ENCODE measurements at places on chromosomes 6 and 20.

- no peak for DNase-seq
These were observed 257.8 kb downstream of the CDC5L start for GRCh38 chr6:44645276-44645675.

GRCh38 chr6:20837189-20837588, 302.9 kb downstream of the CDKAL1 start:
- DNase-seq = no peak

GRCh38 chr20:57781901-57782300, 72.1 kb upstream of the PMEPA1 start:
- no peak for DNase-seq

- DNase-seq = no peak
These were observed 9.3 kb downstream of the COX7A2 start for GRCh38 chr6:75234126-75234865.

GRCh38 chr6:29726001-29726400, 2.8 kb downstream of the HLA-F start:
- no peak for DNase-seq

GRCh38 chr6:29675561-29675960, 5.4 kb downstream of the ZFP57 start:
- DNase-seq = no peak

DNA sequence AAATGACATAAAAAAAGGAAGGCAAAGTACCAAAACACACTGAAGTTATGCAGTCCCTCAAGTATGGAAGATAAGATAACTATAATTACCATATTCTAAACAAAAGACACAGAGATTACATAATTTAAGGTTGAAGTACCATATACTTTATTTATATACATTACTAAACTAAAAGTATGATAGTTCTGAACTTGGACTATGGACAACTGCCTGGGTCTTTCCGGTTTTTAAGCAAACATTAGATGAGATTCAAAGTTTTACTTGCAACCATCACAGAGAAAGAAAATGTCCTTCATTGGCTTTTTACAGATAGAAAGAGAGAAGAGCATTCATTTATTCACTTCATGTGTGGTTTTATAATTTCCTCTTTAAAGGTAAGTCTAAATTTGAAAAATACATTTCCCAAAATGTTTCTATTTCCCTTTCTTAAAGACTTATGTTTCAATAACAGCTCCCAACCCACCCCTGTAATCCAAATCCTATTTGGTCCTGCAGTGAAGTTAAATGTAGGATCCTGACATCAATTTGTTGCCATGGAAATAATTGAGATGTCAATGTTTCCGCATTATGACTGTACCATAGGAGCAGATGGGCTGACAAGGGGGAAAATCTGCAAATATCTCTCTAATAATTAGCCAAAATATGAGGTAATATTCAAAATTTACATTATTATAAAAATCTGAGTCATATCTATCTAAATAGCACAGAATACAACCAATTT, 63.7 kb downstream of the PTPRK start:
- no peak for DNase-seq

DNA sequence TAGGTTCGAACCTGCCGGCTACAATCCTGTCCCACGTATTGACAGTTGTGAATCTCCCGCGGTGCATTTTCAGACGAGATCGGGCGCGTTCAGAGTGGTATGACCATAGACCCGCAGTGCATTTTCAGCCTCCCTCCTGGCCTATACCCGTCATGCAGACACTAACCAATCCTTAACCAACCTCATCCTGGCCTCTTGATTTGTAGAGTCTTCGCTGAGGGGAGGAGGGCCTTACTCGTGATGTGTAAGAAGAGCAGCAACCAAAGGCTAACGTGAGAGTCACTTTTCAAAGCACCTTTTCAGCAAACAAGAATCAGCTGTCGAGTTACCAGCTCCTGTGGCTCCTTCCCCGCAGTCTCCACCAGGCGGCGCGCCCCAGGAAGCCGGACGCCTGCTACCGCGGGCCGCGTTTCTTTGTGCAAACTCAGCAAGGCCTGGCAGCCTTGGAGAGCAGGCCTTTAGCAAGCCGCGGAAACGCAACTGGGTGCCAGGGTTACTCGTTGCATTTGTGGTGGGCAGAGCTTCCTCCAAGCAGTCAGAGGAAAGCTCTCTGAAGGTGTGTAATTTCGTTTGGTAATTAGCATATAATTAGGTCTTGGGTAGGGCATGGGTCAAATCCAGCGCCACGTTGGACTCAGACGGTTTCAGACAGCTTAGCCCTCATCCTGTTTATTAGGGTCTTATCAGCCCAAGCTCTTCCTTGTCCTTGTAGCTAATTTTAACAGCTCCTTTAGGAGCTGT, 139.8 kb downstream of the OR2B2 start:
- peak; percentile 98 for DNase-seq

GRCh38 chr6:37877373-37878149, 58.0 kb downstream of the ZFAND3 start:
- DNase-seq = no peak

GRCh38 chr20:58623579-58624473, 27.3 kb upstream of the STX16 start:
- DNase-seq = no peak

GRCh38 chr20:10225439-10226060, 6.9 kb downstream of the SNAP25 start:
- DNase-seq = no peak

GRCh38 chr6:20575704-20576451, 41.6 kb downstream of the CDKAL1 start:
- DNase-seq = no peak

- no peak for DNase-seq
These were observed 23.2 kb upstream of the FOXP4 start for GRCh38 chr6:41522780-41523548.

- DNase-seq = no peak
These were observed 175.9 kb downstream of the ARID1B start for GRCh38 chr6:156953127-156953478.

GRCh38 chr6:48817333-48818051, 645.6 kb downstream of the MMUT start:
- no peak for DNase-seq

GRCh38 chr6:121338956-121339355, 4.7 kb upstream of the TBC1D32 start:
- no peak for DNase-seq

DNA sequence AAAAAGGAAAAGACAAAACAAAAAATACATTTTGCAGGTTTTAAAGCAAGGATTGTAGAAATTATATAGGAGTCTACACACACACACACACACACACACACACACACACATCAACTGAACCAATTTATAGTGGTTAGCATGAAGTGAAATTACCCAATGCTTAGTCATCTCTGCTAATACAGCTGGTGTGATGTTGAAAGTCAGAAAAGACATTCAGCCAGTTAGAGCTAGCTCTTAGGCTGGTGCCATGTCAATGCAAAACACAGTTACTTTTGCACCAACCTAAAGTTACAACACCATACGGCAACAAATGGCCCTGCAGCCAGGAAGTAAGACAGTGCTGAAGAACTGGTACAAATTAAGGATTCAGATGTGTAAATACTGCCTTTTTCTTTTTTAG, 15.2 kb downstream of the FAM210B start:
- no peak for DNase-seq

GRCh38 chr6:89297695-89298351, 17.3 kb downstream of the GABRR2 start:
- peak; percentile 90 for DNase-seq

DNA sequence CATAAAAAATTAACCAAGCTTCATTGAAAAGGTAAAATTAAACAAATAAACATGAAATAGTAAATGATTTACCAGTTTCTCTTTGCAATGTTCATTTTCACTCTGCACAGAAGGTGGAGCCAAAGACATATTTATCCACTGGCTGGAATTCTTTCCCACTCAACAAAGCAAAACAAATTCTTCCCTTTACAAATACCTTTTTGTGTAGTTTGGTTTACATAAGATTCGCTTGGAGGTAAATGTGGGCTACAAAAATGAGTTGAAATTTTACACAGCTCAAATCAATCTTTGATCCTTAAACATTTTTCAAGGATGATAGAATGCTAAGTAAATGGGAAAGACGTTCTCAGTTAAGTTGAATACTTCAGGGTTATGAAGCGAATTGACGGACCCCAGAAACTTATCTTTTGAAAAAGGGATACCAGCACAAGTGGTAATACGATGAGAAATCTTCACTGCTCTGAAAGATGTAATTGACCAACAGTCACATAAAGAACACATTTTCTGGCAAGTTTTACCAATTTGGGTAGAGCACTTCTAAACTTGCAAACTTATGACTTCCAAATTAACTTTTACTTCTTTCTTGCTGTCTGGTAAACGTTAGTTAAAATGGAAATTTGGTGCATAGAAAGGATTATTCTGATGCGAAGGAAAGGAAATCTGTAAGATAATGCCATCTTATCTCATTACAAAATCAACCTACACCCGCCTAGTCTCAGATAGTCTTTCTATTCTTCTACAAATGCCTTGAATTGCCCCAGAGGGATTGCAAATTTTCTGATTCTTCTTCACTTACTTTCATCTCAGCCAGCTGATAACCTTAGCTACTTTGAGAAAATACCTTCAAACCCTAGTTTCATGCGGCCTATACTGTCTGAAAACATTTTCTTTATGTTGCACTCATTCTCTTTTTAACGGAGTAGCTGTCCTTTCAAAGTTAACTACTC, 4.7 kb upstream of the GJA1 start:
- no peak for DNase-seq

- peak; percentile 67 for DNase-seq
These were observed 57.4 kb downstream of the ARHGAP40 start for GRCh38 chr20:38658879-38659596.

- DNase-seq = peak; percentile 82
These were observed 35.3 kb upstream of the PTGIS start for GRCh38 chr20:49603209-49603627.

GRCh38 chr6:108748055-108748454, 100.2 kb upstream of the ARMC2 start:
- no peak for DNase-seq

GRCh38 chr20:46709459-46710152, at the start of gene SLC2A10:
SLC2A10 (plus strand) TSS chr20:46709649; CDS start chr20:46709737, 88 bp downstream.
- DNase-seq = no peak

DNA sequence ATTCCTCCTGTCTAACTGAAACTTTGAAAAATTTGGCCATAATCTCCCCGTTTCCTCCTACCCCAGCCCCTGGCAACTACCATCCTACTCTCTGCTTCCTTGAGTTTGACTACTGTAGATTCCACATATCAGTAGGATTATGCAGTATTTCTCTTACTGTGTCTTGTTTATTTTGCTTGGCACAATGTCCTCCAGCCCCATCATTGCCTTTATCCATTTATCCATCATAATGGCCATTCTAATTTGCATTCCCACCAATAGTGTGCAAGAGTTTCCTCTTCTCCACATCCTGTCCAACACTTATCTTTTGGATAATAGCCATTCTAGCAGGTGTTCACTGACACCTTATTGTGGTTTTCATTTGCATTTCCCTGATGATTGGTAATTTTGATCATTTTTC, 202.3 kb downstream of the THBS2 start:
- no peak for DNase-seq

GRCh38 chr20:35085477-35086225, 7.0 kb downstream of the TRPC4AP start:
- DNase-seq = no peak

- no peak for DNase-seq
These were observed 88.2 kb downstream of the TOX2 start for GRCh38 chr20:44002861-44003260.

DNA sequence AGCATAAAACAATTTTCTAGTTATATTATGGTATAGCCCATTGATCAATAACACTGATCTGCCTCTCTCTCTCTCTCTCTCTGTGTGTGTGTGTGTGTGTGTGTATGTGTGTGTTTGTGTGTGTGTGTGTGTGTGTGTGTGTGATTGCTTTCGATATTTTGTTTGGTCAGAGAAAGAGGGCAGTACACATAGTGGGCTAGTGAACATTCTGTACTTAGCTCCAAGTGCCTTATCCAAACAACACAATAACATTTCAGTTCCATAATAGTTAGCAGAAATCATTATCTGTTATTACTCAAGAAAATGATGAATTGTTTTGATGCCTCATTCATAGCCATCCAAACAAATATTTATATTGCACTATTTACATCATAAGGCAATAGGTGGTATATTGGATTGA, 979.1 kb upstream of the CITED2 start:
- no peak for DNase-seq

GRCh38 chr20:60690771-60691170, 561.3 kb upstream of the CDH4 start:
- DNase-seq = no peak

- no peak for DNase-seq
These were observed 174.7 kb upstream of the PROKR2 start for GRCh38 chr20:5491455-5491854.

GRCh38 chr6:85421972-85422371, 27.9 kb upstream of the NT5E start:
- DNase-seq = no peak

DNA sequence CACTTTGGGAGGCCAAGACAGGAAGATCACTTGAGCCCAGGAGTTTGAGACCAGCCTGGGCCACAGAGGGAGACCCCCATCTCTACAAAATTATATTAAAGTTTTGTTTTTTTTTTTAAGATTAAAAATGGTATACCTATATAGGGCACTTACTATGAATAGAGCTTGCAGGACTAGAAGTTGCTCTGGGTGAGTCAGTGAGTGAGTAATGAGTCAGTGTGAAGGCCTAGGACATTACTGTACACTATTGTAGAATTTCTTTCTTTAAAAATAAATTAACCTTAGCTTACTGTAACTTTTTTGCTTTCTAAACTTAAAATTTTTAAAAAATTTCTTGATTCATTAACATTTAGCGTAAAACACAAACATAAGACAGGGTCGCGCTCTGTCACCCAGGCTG, 29.7 kb downstream of the STK35 start:
- DNase-seq = no peak

- no peak for DNase-seq
These were observed 61.8 kb downstream of the FAM229B start for GRCh38 chr6:112149236-112149635.

DNA sequence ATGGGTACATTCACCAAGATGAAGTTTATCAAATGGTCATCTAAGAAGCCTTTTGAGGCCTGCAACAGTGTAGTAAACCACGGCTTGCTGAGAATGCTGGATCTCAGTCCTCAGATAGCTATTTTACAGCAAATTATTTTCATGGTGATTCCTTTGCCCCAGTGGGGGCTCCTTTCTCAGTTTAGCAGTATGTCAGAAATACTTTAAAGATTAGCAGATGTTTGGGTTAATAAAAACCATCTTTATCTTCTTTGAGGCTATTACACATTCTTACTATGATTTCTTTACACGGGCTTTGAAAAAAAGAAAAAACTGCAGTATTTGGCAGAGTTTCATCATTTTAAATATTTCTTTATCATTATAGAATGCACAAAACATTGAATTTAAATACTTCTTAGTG, 10.7 kb downstream of the MYLIP start:
- no peak for DNase-seq

DNA sequence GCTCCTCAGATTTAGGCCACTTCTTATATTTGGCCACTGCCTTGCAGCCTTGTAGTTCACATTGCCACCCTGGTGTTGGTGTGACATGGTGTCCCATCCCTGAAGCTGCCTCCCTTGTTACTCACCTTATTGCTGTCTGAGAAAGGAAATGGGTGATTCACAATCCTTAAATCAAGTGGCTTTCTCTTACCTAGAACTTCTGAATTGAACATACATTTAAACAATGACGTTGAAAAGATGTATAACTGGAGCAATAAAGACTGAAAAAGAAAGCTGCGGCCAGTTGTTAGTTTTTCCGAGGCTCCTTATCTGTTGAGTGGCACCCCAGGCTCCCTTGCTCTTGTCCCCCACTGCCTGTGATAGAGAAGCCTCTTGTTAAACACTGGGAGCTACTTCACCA, 28.8 kb upstream of the GNRH2 start:
- DNase-seq = no peak

Measured in WERI-Rb-1 (cell line).